ENCODE measurements at places on chromosomes 6 and 20.

- no peak for DNase-seq
Measured at GRCh38 chr6:87628881-87629280, 38.9 kb downstream of the ORC3 start.

GRCh38 chr6:132820629-132821381, 6.4 kb downstream of the RPS12 start:
- DNase-seq = no peak

GRCh38 chr20:59825944-59826759, 107.3 kb downstream of the SYCP2 start:
- DNase-seq = no peak

DNA sequence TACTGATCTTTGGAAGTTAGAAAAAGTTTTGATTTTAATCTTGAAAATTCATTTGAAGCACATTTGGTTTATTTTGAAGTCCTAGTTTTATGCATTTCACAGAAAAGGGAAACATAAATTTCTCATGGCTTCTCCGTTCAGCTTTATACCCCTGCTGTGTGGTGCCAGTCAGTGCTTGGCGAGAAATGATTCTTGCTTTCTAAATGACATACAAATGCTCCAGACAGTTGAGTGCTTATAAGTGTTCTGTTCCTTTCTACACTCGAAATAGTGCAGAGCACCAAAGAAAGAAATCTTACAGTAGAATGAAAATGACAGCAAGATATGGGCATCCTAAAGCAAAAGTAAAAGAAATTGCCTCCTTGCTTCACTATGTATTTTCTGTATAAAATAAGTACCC, 9.0 kb upstream of the ZNF292 start:
- DNase-seq = no peak

DNA sequence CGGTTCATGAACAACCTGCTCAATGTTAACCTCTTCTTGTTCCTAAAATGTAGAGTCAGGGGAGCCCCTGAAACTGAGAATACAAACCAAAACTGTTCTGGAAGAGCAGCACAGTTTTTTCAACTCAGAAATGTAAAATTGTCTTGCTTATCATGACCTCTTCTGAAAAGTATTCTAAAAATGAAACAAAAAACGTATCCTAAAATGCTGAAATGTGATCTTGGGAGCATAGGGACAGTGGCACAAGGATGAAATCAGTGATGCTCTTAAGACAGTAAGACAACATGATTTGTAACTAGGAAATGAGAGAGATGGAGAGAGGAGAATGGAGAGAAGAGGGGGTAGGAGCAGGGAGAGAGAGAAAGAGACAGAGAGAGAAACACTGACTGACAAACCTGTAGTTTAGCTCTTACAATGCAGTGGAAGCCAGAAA, 27.5 kb downstream of the NCOA7 start:
- no peak for DNase-seq

DNA sequence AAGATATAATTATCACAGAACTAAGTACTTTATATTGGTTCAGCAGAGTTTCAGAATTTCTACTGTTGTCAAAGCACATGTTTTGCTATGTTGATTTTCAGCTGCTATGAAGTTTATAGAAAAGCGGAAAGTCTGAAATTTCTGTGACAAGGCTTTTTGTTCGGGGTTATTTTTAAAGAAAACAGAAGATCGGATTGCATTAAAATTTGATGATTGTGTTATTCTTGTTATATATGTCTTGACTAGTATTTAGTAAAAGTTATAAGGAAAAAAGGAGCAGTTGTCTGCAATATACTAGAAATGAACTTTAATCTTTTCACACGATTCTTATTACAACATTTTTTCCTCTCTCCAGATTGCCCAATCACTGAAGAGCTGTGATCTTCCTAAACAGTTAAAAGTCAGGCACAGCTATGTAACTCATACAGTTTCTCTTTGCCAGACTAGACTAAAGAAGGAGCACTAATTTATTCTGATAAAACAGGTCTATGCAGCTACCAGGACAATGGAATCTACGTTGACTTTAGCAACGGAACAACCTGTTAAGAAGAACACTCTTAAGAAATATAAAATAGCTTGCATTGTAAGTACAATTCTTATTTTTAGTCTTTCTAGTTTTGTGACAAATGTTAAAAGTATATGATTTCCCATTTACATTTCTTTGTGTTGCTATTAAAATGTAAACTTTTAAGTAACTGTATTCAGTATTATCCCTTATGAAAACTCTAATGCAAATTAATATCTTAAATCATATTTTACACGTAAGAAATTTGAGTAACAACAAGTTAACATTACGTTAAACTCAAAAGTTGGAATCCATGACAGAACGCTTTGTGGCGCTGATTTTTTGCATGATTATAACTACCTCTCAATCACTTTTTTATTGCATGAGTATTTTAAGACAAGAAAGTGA, at the start of gene ENPP3:
Gene ENPP3 (plus strand): TSS at position 423 of the 913 bp plus-strand sequence. CDS start 83 bp downstream, at position 506.
- DNase-seq = no peak

DNA sequence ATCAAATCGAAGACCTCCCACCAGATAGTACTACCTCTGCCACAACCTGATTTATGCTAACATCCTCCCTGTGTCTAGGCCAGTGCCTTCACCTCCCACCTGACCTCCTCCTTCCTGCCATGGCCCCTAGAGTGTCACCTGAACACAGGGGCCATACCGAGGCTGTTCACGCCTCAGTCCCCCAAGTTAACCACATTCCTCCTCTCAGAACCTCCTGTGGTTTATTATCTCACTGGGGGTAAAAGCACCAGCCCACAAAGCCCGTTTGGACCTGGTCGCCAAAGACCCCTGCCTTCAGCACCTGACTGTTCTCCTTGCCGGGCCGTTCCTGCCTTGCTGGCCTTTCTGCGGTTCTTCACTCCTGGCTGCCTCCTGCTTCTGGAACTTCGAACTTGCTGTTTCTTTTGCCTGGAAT, 13.7 kb downstream of the MAS1 start:
- DNase-seq = no peak

GRCh38 chr6:10613077-10613476, 81.3 kb downstream of the C6orf52 start:
- peak; percentile 60 for DNase-seq

GRCh38 chr6:53119772-53120409, 28.8 kb downstream of the GCM1 start:
- DNase-seq = no peak

- DNase-seq = no peak
Measured at GRCh38 chr6:90939906-90940305, 353.0 kb upstream of the MAP3K7 start.

DNA sequence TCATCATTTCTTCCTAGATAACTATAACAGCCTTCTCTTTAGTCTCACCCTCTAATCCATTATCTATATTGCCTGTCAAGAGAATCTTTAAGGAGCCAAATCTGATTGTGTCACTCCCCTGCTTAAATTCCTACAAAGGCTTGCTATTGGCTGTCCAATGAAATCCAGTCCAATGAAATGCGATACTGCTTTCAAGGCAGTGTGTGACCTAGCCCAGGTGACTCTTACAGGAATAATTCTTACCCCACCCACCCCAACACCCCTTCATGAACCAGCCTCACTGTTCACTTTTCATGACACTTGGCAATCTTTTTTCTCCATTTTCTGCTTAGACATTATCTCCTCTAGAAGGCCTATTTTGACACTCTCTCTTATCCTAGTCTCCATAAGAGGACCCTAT, 163.3 kb upstream of the MARCKS start:
- no peak for DNase-seq

DNA sequence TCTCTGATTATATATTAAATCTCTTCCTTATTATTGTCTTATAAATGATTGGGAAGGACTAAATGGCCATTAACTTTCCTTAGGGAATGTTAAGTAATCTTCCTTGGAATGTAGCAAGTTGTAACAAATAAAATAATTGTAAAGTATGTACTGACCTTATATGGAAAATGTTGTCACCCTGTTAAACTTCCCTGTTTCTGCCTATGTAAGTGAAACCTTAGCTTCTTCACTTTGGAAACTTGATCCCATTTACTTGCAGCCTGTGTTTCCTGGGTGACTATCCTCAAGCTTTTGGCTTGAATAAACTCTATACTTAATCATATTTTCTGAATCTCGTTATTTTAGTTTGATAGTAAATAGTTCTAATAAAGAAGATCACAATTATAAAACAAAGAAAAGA, 519.5 kb upstream of the PTCHD4 start:
- DNase-seq = no peak

DNA sequence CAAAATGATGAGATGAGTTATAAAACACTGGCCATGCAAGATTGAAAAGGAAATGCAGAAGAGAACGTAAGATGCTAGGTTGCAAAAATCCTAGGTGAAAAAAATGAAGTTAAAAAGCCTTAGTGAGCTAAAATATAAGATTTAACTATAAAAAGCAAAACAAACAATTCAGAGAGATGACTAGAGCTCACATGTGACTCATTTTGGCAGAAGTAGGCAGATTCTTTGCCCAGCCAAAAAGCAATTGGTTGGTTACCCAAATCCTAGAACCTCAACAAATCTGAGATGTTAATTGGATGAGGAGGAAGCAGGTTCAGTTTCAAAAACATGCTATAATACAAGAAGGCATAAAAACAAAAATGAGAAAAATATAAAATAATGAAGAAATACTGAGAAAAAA, 249.1 kb downstream of the OGFRL1 start:
- DNase-seq = no peak

DNA sequence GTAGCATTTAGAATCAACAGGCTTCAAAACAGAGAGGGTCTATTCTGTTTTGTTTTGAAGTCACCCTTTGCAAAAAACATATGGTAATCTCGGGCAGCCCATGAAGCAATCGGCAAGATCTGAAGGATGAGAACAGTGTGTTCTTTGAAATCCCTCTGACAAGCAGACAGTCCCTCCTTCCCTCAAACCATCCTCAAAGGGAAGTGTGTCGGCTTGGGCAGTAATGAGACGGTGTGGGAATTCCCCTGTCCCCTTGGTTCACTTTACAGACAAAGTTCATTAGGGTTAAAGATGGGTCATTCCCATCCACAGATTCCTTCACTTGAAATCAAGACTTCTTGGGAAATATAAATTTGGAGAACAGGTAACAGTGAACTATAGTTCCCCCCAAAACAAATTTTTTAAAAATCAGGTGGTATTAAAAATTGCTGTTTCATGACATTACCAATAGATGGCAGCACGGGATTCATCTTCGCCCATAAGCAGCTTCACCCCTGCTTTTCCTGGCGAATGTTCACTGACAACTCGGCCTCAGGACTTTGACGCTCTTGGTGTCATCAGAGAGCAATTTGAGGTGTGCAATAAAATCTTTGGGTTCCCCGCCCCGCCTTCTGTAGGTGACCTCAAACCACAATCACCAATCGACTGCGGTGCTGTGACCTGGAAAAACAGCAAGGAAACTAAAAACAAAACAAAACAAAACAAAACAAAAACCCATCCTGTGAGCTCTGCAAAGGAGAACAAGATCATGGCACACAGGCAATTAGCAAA, 159.3 kb upstream of the TNFAIP3 start:
- DNase-seq = peak; percentile 29

DNA sequence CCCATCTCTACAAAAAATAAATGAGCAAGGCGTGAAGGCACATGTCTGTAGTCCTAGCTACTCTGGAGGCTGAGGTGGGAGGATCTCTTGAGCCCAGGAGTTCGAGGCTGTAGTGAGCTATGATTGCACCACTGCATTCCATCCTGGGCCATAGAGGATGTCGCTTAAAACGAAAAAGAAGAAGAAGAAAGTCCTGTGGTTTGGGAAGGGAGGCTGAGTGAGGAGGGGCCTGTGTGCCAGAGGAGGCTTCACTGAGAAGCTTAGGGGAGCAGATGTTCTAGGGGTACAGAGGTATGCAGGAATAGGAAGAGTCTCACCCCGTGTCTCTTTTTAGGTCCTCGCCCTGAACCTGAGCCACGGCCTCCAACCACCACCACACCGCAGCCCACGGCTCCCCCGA, 4.2 kb downstream of the MMP9 start:
- no peak for DNase-seq

DNA sequence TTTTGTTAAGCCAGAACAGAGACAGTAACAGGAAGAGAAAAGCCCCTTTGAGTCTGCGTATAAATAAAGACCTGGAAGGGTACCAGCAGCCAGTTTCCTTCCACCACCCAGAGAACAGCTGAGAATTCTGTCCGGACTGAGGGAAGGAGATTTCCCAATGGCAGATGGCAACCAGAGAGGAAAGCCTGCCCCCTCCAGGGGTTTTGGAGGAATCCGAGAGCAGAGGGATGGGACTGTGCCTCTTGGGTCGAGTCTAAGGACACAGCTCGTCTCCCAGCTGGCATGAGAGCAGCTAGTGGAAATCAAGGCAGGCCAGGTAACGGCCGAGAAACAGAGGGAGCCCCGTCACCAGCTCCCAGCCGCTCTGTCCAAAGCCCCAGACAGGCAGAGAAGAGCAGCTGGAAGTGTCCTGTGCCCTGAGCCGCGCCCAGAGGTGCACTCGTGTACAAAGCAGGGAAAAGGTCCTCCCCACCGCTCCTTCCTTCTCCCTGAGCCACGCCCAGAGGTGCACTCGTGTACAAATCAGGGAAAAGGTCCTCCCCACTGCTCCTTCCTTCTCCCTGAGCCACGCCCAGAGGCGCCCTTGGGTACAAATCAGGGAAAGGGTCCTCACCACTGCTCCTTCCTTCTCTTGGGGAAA, 134.0 kb upstream of the SNX9 start:
- no peak for DNase-seq

DNA sequence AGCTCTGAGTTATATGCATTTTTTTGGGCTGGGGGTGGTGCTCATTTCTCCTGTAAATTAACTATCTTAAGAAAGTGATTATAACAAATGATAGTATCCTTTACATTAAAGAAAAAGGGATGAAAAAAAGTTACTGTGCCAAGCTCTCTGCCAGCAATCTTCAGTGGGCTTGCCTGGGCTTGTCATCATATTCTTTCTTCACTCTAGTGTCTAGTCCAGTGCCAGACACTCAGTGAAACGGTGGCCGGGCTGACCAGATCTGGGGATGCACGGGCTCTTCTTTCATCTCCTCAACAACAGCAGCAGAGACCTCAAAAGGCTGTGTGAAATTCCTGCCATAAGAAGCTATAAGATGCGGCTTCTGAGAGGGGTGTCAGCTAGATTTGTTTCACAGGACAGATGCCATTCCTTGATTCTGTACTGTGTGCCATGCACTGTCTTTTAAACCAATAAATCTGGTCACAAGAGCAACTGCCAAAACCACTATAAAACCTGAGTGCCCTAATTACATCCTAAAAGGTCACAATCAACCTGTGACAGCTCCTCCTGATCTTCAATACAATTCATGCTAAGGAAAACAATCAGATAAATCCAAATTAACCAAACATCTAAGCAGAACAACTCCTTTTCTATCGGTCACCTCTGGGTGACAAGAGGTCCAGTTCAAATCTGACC, 12.1 kb downstream of the EXOC2 start:
- no peak for DNase-seq

- no peak for DNase-seq
Measured at GRCh38 chr6:13712599-13712898, 914 bp upstream of the RANBP9 start.

GRCh38 chr6:90251295-90251992, 45.2 kb downstream of the BACH2 start:
- DNase-seq = no peak
